ENCODE measurements at places on chromosomes 5 and 9.

GRCh38 chr9:128399861-128400260 lies 20.8 kb upstream of the CERCAM start:
- no peak for DNase-seq

- no peak for DNase-seq
These were observed 204.1 kb downstream of the TRPM3 start for GRCh38 chr9:70917277-70917676.

- DNase-seq = no peak
These were observed 1.3 kb downstream of the ZNF131 start for GRCh38 chr5:43121913-43122484.

GRCh38 chr5:83368835-83369234 lies 102.7 kb upstream of the VCAN start:
- no peak for DNase-seq

DNA sequence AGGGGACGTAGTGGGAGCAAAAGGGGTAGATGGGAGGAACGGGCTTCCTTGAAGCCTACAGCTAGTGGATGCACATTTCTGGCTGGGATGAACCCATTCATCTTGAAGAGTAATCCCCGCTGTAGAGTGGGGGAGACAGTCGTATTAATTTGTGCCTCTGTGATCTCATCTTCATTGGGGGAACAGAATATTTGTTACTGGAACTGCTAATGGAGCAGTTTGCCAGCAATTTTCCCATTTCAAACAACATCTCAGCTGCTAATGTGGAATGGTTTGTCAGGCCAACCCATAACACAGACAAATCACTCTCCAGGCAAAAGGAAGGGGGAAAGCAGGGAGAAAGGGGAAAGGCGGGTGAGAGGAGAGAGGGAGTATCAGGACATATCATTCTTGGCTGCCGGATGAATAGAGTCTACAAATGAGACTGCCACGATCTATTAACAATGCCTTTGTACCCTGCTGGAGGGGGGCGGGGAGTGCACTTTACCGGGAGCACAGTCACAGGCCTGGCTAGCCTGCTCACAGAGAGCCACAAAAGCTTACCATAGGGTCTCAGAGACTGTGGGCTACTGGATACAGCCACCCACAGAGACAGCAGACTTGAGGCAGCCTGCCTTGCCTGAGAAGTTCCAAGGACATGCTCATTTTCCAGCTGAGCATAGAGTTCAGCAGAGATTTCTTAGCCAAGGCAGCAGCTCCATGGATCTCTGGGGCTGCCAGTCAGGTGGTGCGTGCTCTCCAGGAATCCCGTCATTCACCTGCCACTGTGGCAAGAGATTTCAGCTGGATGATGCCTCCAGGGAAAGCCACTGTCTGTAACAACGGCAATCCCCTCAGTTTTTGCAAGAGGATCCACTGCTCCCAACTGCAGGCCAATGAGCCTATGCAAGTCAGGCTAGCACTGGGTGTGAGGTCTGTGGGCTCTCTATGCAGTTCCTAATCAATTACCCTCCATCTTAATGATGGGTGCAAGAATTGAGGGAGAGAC lies 217.7 kb upstream of the PANK3 start:
- no peak for DNase-seq

GRCh38 chr9:125932746-125933455 lies 185.7 kb downstream of the PBX3 start:
- DNase-seq = no peak

- no peak for DNase-seq
These were observed 266.6 kb upstream of the DAP start for GRCh38 chr5:11027660-11028059.

DNA sequence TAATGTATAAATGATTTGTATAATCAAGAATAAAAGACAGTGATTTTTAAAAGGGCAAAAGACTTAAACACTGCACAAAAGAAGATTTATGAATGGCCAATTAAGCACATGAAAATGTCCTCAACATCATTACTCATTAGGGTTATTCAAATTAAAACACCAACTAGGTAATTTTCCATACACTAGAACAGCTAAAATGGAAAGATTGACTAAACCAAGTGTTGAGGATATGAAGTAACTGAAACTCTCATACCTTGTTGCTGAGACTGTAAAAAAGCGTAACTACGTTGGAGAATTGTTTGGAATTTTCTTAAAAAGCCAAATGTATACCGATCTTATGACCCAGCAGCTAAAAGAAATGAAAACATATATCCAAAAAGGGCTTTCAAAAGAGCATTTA lies 144.9 kb downstream of the SGCD start:
- no peak for DNase-seq

DNA sequence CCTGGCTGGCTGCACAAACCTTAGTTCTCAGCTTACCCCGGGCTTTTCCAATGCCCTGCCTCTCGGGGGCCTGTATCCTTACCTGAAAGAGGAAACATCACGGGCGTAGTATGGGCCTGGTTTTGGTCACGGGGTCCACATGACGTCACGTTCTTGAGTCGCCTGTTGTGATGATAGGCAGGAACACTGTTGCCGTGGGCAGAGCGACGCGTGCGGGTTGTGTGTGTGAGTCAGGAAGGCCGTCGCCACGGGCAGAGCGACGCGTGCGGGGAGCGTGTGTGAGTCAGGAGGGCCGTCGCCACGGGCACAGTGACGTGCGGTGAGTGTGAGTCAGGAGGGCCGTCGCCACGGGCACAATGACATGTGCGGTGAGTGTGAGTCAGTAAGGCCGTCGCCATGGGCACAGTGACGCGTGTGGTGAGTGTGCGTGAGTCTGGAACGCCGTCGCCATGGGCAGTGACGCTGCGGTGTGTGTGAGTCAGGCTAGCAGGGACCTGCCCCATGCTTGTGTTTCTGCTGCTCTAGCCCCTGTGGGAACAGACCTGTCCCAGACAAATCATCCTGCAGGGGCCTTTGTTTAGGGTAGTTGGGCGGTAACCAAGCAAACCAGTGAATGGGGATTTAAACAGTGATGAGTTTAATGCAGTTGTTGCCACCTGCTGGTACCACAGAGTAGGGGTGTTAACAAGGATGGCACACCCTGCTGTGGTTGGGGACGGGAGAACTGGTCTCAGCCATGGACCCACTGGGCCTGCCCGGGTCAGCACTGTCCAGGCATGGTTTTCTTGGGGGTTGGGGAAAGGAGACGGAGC lies 19.8 kb downstream of the TRIP13 start:
- peak; percentile 83 for DNase-seq

DNA sequence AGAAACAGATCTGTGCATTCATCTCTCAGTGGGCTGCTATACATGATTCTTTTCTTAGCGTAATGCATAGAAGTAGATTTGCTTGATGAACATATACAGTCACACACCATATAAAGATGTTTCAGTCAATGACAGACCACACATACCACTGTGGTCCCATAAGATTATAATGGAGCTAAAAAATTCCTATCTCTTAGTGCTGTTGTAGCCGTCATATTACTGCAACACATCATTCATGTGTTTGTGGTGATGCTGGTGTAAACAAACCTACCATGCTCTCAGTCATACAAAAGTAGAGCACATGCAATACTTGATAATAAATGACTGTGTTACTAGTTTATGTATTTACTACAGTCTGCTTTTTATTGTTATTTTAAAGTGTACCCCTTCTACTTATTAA lies 214.3 kb downstream of the ARHGAP26 start:
- no peak for DNase-seq

- DNase-seq = no peak
These were observed 153.4 kb downstream of the OLFM1 start for GRCh38 chr9:135240871-135241311.

DNA sequence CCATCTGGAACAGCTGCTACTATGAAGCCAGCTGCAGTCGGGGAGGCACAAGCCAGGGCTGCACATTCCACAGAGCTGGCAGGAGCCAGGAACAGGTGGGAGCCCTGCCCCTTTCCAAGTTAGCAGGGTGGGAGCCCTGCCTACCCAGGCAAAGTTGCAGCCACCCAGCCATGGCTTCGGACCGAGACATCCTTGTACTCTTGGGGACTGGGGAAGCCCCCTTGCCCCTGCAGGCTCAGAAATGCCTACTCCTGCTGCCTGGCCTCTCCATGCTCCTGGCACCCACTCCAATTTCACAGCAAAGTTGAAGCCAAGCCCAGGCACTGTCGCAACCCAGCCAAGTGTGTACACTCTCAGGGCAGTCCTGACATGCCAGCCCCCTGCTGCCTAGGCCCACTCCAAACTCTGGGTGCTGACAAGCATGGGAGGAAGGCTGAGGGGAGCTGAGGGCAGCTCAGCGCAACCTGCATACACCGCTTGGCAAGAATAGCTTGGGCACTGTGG lies 165.1 kb downstream of the RNF180 start:
- no peak for DNase-seq

- DNase-seq = no peak
These were observed 149.9 kb downstream of the FAM114A2 start for GRCh38 chr5:153888781-153889180.

DNA sequence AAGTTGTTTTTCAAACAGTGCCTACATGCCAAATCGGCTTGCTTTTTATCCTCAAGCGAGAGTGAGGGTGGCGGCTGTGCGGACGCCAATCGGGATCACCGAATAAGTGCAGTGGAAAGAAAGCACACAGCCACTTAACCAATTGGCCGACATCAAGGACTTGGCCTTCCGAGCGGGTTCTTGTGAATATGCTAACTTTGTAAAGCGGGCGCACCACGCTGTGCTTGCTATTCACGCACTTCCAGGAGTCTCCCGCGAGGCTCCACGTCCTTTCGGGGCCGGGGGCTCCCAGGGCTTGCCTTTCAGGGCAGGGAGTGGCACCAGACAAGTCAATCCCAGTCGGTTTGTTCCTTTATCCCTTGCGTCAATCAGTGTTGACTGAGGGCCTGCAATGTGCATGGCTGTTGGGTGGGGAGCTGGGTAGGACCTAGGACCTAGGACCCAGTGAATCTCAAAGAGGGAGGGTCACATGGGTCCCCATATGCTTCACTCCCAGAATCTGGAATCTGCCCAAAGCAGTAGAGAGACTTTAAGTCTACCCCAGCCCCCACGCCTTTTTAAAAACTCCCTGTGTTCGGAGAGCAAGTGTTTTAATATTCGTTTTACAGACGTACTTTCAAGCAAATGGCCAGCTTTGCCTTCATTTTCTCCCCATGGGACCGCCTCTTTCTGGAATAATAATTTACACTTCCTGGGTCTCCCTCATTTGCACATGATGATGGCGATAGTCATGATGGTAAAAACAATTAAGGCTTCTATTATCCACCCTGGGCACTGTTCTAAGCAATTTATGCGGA lies 2.0 kb upstream of the GCNT4 start:
- DNase-seq = no peak

DNA sequence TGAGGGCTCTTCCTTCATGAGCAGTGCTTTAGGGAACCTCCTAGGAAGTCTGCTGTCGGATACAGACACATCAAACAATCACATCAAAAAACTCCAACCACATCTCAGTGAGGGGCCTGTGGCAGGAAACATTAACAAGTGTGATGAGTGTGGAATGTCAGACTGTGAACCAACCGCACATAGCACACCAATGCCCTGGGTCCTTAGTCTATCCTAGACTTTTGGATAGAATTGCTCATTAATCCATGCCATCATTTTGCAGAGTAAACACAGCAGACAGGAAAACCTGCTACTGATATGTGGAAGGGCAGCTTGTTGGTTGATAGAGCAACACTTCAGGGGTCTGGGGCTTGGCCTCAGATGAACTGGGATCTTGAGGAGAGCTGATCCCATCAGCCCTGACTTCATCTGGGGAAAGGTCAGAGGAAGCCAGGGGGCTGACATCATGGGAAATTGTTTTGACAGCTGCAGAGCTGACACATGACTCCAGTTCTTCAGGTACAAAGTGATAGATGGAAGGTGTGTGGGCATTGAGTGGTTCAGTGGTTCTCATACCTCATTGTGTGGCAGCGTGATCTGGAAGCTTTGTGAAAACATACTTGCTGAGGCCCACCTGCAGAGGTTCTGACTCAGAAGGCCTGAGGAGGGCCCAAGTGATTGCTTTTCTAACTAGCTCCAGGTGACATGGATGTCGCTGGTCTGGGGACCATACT lies 193.3 kb downstream of the DIRAS2 start:
- no peak for DNase-seq

DNA sequence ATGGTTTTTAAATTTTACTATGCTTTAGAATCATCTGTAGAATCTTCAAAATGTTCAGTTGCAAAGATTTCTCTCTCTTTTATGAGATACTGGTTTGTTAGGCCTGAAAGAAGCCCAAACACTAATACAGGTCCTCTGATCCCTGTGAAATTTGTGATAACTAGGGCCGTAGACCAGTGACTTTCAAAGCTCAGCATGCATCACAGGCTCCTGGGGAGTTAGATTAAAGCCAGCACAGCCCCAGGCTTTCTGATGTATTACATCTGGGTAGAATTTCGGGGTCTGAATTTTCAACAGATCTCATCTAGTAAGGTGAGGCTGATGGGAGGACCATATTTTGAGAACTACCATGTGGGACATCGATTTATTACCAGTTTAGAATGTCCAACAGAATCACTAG lies 194.1 kb upstream of the PTPRD start:
- no peak for DNase-seq

DNA sequence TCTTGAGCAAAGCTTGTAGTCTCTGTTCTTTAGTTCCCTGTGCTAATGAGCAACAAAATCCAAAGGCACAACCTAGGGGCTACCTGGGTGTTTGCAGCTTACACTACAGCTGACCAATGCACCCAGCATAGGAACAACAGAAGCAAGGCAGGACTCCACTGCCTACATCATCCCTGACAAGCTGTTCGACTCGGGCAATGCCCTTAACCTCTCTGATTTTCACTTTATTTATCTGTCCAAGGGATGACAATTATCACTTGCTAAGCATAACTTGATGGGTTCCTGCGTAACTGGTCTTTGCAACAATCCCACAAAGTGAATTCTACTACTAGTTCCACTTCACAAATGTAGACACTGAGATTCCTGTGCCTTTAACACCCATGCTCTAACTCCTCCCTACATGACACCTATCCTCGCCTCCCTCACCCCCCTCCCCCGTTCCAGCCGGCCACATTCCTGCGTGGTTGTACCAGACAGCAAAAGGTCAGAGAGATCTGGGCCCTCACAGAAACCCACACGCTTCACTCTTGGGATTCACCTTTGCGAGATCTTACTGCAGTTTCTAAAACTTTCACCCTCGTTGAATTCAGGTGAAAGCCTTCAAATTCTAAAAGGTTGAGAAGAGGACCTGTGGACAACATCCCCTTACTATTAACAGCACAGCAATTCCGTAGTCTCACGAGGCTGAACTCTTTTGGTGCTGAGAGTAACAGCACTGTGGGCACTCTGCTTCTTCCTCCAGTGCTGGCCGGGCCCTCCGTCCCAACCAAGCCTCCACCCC lies 995 bp downstream of the IPPK start:
- no peak for DNase-seq

GRCh38 chr5:167982-168660 lies 23.2 kb upstream of the LRRC14B start:
- DNase-seq = no peak

DNA sequence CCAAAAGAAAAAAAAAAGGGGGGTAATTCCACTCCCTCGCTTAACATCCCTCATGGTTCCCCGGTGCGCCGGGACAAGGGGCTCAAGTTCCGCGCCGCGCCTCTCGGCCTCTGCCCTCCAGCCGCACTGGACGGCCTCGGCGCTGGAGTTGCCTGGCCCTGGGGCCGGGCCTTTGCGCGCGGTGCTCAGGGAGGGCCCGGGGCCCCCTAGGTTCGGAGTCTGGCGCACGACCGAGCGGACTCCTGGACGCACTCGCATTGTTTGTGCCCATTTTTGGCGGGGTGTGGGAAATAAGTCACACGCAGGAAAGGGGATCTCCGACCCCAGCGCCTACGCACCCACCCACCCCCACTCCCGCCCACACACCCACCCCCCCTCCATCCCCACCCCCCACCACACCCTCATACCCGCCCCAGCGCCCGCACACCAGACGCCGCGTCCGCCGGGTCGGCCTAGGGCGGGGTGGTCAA lies 381 bp downstream of the MED22 start:
- DNase-seq = peak; percentile 46

GRCh38 chr5:109614981-109615380 lies 74.7 kb upstream of the MAN2A1 start:
- no peak for DNase-seq

GRCh38 chr9:37370968-37371563 lies 51.4 kb upstream of the GRHPR start:
- no peak for DNase-seq
